ENCODE measurements at places on chromosomes 5 and 9.

GRCh38 chr9:127305838-127306226, 41.3 kb downstream of the GARNL3 start:
- no peak for DNase-seq

DNA sequence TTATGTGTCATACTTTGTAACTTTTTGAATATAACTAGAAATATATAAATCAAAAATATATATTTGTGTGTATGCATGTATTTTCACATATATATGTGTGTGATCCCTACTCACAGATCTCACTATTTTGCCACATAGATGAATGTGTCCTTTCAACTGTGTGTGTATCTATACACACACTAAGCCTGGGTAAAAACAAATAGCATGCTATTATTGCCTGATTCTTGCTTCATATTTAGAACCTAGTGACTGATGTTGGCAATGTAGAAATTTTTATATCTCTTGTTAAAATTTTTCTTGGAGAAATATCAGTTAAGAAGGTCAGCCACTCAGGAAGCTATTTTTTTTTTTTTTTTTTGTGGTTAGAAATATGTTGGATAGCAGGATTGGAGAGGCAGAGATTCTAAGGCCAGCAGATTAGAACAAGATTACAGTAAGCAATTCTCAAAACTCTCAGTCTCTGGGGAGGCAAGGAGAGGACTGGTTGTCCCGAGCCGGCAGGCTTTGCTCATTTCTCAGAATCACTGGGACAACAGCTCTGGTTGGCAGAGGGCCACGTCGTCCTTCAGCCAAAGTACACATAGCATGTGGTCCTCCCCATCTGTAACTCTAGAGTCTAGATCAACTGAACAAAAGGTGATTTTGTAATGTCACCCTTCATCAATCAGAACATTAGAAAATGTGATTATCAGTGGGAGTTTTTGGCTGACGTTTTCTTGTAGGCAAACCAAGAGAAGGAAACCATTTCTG, 19.7 kb downstream of the C6 start:
- no peak for DNase-seq

DNA sequence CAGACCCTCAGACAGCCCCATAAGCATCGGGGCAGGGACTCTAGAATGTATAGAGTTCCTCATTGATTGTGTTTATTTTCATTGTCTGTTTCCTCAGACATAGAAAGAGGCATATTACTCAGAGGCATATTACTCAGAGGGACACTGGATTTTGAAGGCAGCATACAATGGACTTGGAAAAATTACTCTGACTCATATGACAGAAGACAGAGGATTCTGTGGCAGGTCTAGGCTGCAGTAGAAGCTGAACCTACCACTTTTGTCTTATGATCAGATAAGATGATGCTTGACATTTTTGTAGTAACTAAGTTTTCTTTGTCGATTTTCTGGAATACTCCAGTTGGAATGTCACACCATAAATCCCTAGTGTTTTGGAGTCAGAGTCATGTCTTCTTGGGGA, 105.2 kb downstream of the ST8SIA4 start:
- no peak for DNase-seq

DNA sequence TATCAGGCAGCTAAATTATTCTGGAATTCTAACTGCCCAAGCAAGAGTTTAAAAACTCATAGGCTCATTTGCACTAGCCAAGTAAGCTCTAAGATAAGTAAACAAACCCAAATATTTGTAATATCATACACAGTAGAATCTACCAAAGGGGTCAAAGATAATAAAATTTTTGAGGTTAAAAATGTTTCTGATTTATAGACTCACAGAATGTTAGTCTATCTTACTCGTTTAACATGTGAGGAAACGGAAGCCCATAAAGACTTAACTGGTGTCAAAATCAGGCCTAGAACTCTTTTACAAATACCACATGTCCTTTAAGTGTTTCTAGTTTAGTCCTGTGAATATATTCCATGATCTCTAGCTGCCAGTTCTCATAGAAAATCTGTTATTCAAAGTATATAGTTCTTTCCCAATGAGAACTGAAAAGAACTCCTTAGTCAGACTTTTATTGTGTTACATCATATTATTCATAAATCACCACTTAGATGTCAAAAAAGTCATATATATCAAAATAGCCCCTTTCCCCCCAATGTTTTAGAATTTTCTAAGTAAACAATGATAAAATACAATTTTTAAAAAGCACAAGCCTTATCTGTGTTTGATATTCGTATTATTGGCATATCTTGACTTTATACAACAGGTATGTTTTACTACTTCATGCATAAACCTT, 13.9 kb downstream of the RAB14 start:
- no peak for DNase-seq

DNA sequence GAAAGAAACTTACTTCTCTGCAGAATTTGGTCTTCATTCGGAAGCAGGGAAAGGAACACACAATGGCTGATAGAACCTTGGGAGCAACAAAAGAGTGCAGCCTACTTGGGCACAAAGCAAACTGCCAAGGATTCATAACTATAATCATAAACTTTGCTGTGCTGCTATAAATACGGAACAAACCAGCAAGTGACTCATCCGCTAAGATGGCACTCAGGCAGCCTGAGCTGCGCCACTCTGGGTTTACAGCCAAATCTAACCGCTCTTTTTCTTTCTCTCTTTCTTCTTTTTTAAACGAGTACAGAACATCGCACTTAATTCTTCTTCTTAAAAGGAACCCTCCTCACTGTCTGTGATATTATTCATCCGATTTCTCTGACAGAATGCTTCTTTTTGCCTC, 81.1 kb downstream of the PTPN3 start:
- no peak for DNase-seq

- DNase-seq = no peak
Measured at GRCh38 chr9:3989915-3990314, 310.0 kb downstream of the GLIS3 start.

- DNase-seq = no peak
Measured at GRCh38 chr5:119524485-119524884, 72.2 kb downstream of the HSD17B4 start.

DNA sequence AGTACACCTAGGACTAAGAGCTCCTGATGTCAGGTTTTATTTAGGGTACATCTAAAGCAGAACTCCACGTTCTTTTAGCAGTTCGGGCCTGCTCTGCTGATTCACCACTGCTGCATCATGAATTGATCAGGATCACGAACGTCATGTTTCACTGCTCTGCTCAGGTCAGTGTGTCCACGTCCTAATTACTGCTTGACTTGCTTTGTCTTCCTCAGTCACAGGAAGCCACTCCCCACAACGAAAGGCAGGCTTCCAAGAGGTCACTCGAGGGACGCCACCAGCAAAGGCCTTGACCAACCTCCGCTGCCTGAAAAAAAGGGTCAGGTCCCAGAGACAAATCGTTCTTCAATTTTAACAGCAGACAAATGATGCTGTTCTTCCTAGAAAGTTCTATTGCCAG, 40.3 kb downstream of the CTNND2 start:
- DNase-seq = no peak

GRCh38 chr5:96714951-96715451, 52.8 kb downstream of the CAST start:
- no peak for DNase-seq

GRCh38 chr5:143796125-143796524, 15.8 kb upstream of the HMHB1 start:
- no peak for DNase-seq

DNA sequence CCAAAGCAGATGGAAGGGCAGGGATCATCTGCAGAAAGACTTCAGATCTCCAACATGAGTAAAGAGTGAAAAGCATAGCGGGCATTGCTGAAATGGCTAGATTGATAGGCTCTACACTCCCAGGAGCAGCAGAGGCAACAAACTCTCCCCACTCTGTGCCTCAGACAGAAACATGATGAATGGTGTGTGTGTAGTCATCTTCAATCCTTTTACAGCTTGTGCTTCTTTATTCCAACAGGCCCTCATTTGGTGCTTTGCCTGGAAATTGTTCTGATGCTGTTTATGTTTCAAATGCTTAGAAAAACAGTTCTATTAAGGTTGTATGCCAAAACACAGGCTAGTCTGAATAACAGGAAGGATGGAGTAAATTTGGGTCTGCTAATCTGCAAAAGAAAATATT, 176.2 kb downstream of the DMRTA1 start:
- no peak for DNase-seq

DNA sequence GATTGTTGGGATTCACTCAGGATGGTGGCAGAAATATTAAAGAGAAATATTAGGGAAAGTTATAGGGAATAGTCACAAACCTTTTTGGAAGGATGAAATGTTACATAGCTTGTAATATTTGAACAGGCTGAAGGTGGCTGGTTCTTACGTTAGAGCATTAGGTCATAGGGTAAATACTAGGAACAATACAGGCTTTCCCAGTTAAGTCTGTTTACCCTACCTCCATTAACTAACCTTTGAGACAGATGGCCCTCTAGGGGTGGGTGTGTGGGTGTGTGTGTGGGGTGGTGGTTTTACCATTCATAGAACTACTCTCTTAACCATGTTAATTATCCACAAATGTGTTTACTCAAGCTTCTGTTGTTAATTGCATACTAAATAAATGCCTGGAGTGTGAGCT, 94.3 kb upstream of the STK32A start:
- no peak for DNase-seq

DNA sequence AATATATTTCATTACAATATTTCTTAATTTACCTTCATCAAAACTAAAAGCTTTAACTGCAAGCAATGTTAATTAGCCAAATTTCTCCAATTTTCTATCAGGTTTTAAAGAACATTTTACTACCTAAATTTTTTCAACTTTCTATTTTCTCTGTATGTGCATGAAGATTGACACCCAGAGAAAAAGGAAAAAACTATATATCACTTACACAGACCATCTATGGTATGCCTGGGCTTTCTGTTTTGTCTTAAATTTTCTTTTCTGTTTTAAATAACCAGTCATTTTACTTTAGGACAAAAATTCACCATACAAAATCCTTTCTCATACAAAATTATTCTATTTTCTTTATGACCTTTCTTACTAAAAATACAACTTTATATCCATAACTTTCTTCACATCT, 13.8 kb upstream of the IL7R start:
- no peak for DNase-seq

DNA sequence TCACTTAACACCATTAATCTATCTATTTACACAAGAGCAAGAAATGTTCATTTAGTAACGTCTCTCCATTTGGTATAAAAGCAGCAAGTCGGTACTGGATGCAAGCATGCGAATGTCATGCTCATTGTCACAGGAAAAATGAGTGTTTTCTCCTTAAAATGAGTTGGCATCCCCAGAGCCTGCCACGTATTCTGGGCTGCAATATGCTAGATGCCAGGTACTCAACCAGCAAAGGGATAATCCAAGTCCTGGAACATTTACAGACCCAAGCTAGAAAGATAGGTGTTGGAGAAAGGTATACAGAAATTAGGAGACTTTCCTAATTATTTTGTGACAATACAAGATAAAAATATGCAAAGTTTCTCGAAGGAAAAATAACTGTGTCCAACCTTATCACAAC, 217.5 kb downstream of the EBF1 start:
- no peak for DNase-seq

DNA sequence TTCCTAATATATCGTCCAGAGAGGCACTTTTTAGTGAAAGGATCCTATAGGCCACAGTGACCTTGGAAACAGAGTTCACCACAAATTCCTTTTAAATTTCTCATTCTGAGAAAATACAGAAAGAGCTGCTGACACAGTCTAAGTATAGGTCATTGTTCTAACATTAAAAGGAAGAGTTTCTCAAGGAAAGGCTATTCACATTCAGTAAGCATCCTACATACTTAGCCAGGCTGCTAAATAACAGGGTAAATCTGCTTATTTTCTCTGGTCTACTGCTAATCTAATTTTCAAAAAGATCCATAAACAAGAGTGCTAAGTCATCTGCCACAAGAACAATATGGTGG, 313.7 kb downstream of the PDE4D start:
- DNase-seq = no peak

GRCh38 chr9:117325831-117326230, 89.0 kb downstream of the ASTN2 start:
- DNase-seq = no peak

- DNase-seq = no peak
Measured at GRCh38 chr5:74457876-74458275, 182.7 kb downstream of the ENC1 start.

GRCh38 chr9:85451680-85452079, 290.1 kb downstream of the AGTPBP1 start:
- DNase-seq = no peak

- no peak for DNase-seq
Measured at GRCh38 chr5:151772029-151772845, 483 bp downstream of the G3BP1 start.

DNA sequence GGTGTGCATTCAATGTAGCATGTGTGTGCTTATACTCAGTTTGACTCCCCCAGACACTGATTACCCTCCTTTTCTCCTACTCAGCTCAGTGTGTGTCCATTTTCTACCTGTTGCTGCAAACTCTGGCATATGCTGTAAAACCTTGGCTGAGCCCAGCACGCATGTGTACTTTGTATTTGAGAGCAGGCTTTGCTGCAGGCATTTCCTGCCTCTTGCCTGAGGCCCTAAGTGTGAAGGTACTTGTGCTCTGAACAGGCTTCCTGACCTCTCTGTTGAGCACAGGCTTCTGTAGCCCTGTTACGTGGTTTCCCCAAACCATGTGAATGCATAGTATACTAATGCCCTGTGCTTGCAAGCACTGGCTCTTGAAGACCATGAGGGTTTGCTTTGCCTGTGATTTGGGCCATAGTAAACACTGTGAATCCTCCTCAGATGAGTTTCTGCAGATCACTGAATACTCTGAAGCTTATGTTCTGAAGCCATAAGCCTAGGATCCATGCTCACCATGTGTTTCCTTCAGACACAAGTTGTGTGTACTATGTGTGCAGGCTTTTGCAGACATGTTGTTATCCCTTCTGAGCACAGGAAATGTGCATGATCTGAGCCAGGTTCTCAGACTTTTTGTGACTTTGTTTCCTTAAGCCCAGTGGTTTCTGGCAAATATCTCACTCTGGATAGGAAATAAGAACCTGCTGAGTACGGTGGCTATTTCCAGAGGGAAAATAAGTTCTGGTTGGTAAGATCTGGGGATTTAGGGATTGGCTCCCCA, 124.9 kb upstream of the RUSC2 start:
- no peak for DNase-seq

- peak; percentile 75 for DNase-seq
Measured at GRCh38 chr9:136539427-136540421, 6.1 kb downstream of the NOTCH1 start.

- DNase-seq = no peak
Measured at GRCh38 chr5:162068412-162068811, 839 bp downstream of the GABRG2 start.

DNA sequence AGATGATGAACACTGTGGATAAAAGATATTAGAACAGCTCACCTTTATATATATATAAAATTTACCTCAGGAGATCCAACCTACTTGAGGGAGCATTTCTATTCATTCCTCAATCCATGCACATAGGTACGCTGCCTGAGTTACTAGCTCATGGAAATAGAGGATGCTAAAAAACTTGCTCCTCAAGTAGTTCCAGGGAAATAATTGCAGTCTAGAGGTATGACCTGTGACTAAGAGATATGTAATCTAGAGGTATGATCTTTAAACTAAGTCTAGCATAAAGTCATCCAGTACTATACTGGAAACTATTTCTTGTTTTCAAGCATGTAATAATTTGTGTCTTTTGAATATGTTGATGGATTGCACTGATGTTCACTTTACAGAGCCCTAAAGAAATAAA, 471.2 kb downstream of the TAF11L14 start:
- no peak for DNase-seq

- no peak for DNase-seq
Measured at GRCh38 chr9:97376902-97377301, 35.0 kb upstream of the TDRD7 start.

- no peak for DNase-seq
Measured at GRCh38 chr5:172626031-172626581, 15.0 kb upstream of the NEURL1B start.

- DNase-seq = no peak
Measured at GRCh38 chr9:1057910-1058309, 7.8 kb downstream of the DMRT2 start.

Measured in stimulated activated CD8-positive, alpha-beta memory T cell treated with anti-CD3 and anti-CD28 coated beads, Interleukin-4, amount 100 ng/mL, for 4 hours (primary cell).